ENCODE measurements at places on chromosomes 4 and X. TPM values are rescaled to one million over a fixed set of nuclear protein-coding genes. Genes with fewer than 3 reads are reported as not detected.

DDIT4L gene
- 5.0 TPM for total RNA-seq

HSFX4 gene
- total RNA-seq = not detected

CT45A3 gene
- not detected for total RNA-seq

TLR8 gene
- total RNA-seq = not detected

NSG1 gene
- total RNA-seq = 0.72 TPM

NHSL2 gene
- 2.4 TPM for total RNA-seq

TLR2 gene
- 0.07 TPM for total RNA-seq

HTN1 gene
- not detected for total RNA-seq

MFAP3L gene
- 7.2 TPM for total RNA-seq

ERAS gene
- total RNA-seq = 0.13 TPM

MAGED4 gene
- 60.0 TPM for total RNA-seq

CDX4 gene
- not detected for total RNA-seq

MTNR1A gene
- total RNA-seq = not detected

RASL11B gene
- total RNA-seq = 0.20 TPM

SLC4A4 gene
- 7.5 TPM for total RNA-seq

KDR gene
- 13.3 TPM for total RNA-seq

IL1RAPL1 gene
- total RNA-seq = 0.78 TPM

ADH1B gene
- 22.1 TPM for total RNA-seq

VCX gene
- total RNA-seq = not detected

SYN1 gene
- total RNA-seq = 0.36 TPM

CFAP47 gene
- total RNA-seq = not detected

TMEM128 gene
- total RNA-seq = 20.4 TPM

FGFRL1 gene
- total RNA-seq = 29.3 TPM

GAB3 gene
- total RNA-seq = 2.7 TPM

CYLC1 gene
- not detected for total RNA-seq

IL3RA gene
- not detected for total RNA-seq

CD99 gene
- 354 TPM for total RNA-seq

ZC4H2 gene
- 4.0 TPM for total RNA-seq

KLHL4 gene
- total RNA-seq = 6.2 TPM

XPNPEP2 gene
- 1.2 TPM for total RNA-seq

DDX53 gene
- total RNA-seq = not detected
